GM04504 (cell line): ENCODE measurements at places on chromosomes 1 and 21.

DNA sequence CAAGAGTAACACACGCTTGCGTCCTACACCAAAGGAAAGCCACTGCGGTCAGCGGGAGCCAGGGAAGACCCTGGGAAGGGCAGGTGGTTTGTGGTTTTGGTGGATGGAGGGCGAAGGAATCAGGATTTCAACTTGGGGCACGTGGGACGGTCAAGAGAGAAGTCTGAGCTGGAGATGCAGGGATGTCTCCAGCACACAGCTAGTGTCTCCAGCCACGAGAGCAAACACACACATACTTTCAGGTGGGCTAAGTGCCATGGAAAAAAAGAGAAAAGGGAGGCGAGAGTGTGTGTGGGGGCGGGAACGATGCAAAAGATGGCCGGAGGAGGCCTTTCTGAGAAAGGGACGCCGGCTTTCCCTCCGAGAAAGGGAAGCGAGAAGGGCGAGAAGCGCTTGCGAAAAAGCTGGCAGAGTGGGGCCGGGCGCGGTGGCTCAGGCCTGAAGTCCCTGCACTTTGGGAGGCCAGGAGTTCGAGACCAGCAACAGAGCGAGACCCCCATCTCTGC is 1.4 kb upstream of the SRRM1 start:
- no peak for DNase-seq

DNA sequence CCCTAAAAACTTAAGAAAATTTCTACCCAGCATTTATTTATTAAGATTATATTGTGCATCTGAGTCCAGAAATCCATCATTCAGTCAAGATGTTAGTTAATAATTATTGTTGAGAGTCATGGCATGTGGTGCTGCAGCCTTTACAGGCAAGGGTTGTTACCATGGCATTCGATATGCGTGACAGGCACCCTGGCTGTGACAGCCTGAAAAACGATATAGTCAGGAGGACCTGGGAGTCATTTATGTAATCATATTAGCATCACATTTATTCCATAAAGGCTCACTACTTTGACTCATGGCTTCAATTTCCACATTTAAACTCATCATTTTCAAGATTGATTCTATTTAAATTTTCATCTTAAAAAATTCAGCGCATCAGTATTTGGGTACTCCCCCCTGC is 68.0 kb downstream of the CACHD1 start:
- DNase-seq = no peak

DNA sequence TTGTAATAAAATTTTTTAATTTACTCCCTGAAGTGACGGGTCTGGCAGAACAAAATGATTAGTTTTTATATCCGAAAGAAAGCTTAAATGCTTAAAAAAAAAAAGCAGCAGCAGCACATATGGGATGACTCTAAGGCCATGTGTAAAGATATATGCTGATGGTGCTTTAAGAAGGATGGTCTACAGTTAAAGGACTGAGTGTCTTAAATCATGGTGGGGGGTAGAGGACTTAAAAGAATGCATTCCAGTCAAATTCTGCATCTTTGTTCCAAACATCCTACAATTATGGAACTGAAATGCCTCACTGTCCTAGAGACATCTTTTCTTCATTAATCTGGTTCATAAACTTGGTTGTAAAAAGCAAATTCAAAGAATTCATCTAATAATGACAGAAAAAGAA is 7.0 kb downstream of the KDM5B start:
- DNase-seq = no peak

DNA sequence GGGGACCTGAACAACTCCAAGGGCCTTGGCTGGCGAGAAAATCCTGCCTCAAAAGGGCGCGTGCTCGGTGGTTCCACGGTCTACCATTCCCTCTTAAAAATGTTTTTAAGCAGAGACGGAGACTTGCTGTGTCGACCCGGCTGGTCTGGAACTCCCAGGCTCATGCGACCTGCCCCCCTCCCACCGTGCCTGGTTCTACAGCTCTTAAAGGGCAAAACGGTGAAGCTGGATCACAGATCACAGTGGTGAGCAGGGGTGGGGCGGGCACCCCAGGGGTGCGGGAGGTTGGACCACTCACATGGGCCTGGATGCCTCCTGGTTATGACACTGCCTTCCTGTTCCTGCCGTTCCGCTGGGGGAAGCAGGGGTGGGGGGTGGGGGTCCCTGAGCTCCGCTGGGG is 4.2 kb upstream of the C1orf159 start:
- no peak for DNase-seq

DNA sequence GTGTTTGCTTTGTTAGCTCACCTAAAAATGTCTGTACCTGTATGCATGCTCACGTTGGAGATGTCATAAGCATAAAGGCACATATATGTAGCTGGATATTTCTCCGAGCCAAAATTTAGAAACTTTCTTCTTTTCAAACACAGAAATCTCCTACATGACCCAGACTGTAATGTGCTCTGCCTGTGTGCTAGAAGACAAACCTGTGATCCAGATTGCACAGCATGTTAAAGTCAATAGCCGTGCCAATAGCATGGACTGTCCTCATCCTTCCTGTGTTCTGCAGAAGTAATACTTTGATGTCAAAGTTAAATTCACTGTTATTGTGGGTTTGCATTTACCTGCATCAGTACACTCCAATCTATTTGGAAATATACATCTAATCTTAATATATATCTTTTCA is 346.2 kb upstream of the ZRANB2 start:
- no peak for DNase-seq

DNA sequence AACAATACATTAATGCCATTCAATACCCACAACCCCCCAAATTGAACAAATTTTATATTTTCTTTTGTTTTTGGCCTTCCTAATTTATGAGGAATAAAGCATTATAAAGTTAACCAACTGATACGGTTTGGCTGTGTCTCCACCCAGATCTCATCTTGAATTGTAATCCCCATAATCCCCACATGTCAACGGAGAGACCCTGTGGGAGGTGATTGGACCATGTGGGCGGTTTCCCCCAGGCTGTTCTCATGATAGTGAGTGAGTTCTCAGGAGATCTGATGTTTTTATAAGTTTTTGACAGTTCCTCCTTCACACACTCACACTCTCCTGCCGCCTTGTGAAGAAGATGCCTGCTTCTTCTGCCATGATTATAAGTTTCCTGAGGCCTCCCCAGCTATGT is 6.4 kb upstream of the MCOLN3 start:
- DNase-seq = no peak

GRCh38 chr1:225446981-225447615 is 19.3 kb upstream of the LBR start:
- no peak for DNase-seq

GRCh38 chr1:234538930-234539649 is 60.1 kb upstream of the TARBP1 start:
- no peak for DNase-seq

GRCh38 chr1:33392206-33392605 is 38.7 kb downstream of the PHC2 start:
- DNase-seq = no peak

- DNase-seq = no peak
These were observed 6.6 kb downstream of the KRTAP10-8 start for GRCh38 chr21:44618504-44618903.

GRCh38 chr1:206010060-206010459 is 6.9 kb upstream of the RAB7B start:
- DNase-seq = no peak

GRCh38 chr1:156489166-156489934 is 11.2 kb downstream of the MEF2D start:
- DNase-seq = no peak

- no peak for DNase-seq
These were observed 115.3 kb upstream of the B3GALT2 start for GRCh38 chr1:193301746-193302145.

DNA sequence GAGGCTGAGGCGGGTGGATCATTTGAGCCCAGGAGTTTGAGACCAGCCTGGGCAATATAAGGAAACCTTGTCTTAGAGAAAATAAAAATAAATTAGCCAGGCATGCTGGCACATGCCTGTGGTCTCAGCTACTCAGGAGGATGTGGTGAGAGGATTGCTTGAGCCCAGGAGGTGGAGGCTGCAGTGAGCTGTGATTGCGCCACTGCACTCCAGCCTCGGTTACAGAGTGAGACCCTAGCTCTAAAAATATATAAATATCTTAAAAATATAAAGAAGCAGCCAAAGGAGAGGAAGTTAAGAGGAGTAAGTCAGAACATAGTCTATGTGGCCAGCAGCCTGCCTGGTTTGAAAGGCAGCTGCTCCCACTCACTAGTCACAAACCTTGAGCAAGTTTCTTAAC is 4.5 kb upstream of the IL10RB start:
- no peak for DNase-seq

- no peak for DNase-seq
These were observed 4.0 kb downstream of the POLR3C start for GRCh38 chr1:145827966-145828365.

GRCh38 chr1:228548788-228549187 is 61.6 kb downstream of the RNF187 start:
- no peak for DNase-seq

DNA sequence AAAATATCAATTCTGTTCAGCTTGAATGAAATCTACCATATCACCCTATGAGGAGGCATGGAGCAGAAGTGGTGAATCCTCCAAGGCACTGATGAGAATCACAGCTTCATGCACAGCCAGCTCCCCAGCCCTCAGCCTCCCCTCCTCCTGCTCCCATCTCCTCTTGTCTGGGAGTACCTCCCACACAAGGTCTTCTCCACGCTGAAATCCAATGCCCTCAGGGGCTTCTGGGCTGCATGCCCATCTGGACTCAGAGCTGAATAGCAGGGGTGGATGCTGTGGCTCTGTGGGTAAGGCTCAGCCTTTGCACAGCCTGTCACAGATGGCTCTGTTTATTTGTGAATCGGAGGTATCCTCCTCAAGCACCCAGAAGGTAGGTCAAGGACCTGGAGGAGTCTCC is 48.6 kb downstream of the KCNC4 start:
- DNase-seq = no peak

DNA sequence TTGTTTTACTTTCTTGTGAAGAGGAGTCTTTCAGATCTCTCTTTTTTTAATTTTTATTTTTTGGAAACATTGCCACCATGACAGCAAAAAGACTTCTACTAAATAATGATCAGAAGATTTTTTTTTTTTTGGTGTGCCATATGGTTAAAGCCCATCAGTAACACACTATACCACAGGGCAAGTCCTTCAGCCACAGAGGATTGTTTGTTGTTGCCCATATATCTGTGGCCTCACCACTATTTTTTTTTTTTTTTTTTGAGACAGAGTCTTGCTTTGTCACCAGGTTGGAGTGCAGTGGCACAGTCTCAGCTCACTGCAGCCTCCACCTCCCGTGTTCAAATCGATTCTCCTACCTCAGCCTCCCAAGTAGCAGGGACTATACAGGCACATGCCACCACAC is 29.2 kb downstream of the UAP1 start:
- no peak for DNase-seq

- DNase-seq = no peak
These were observed 436.6 kb downstream of the MRPL39 start for GRCh38 chr21:25170681-25171080.

- no peak for DNase-seq
These were observed 9.0 kb upstream of the ARHGEF19 start for GRCh38 chr1:16221499-16221898.
